ENCODE measurements at places on chromosomes 4 and X. TPM values are rescaled to one million over a fixed set of nuclear protein-coding genes. Genes with fewer than 3 reads are reported as not detected.

The LRCH2 gene
- total RNA-seq = 3.8 TPM

The CT45A1 gene
- not detected for total RNA-seq

The ANTXR2 gene
- total RNA-seq = 9.9 TPM

The GLRA3 gene
- total RNA-seq = 0.11 TPM

The SPP1 gene
- total RNA-seq = 56.6 TPM

The ARMCX2 gene
- total RNA-seq = 127 TPM

The MTNR1A gene
- 0.73 TPM for total RNA-seq

The NAT8L gene
- 20.0 TPM for total RNA-seq

The CPZ gene
- total RNA-seq = 22.7 TPM

The LARP7 gene
- total RNA-seq = 46.2 TPM
